IMR-90 (cell line): ENCODE measurements at places on chromosomes 16 and 17.
A peak's percentile ranks its signal among the peaks of the same experiment; 100 is the strongest.

DNA sequence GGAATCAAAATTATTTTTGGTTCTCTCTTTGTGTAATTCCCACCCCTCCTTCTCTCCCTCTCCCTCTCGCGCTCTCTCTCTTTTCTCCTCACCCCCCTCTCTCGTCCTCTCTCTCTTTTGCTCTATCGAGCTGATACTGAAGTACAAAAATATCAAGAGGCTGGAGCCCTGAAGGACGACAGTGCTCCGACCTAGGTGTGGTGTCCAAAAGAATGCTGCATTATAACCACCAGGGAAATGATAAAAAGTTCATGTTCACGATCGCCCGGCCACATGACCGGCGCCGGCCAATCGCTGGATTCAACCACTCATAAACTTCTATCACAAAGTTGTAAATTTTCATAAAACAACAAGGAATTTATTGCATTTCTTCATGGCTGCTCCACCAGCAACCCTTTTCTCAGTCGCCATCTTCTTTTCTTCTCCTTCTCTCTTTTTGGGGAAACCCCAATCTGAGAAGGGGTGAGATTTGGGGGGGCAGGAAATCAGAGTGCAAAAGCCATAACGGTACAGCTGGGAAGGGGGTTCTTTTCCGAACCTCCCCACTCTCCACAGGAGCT is at the start of gene HOXB6:
Gene HOXB6, minus strand, starts transcription at position 217 of the 560 bp plus-strand sequence. CDS start 6,836 bp downstream, outside the sequence.
- H3K27ac ChIP-seq, result no peak within 1 kb of the TSS
- no peak for DNase-seq
- H3K4me1 ChIP-seq, result peaks cover 11% of the 10 kb centered on the region
- no peaks in the 10 kb centered on the region for H3K27me3 ChIP-seq
- no peak within 1 kb of the TSS for H3K4me3 ChIP-seq
- H3K36me3 ChIP-seq, result peaks cover 7% of the 10 kb centered on the region

- H3K27ac ChIP-seq, result no peak overlapping the region
- H3K36me3 ChIP-seq, result no peaks in the 10 kb centered on the region
- no peaks in the 10 kb centered on the region for H3K27me3 ChIP-seq
- no peak overlapping the region for H3K4me3 ChIP-seq
Measured at GRCh38 chr16:54627616-54628015, 303.0 kb upstream of the IRX5 start.

- peaks cover 17% of the 10 kb centered on the region for H3K36me3 ChIP-seq
- no peak overlapping the region for H3K27ac ChIP-seq
- no peaks in the 10 kb centered on the region for H3K27me3 ChIP-seq
- peak; percentile 55 for DNase-seq
Measured at GRCh38 chr17:3647769-3648555, 11.4 kb downstream of the CTNS start.

GRCh38 chr16:56345406-56346050 is 79.8 kb downstream of the AMFR start:
- no peak for DNase-seq
- H3K4me1 ChIP-seq, result peaks cover 2% of the 10 kb centered on the region; the same call in 1 of the 2 replicates
- H3K36me3 ChIP-seq, result no peaks in the 10 kb centered on the region

GRCh38 chr16:22848451-22848850 is 34.5 kb downstream of the HS3ST2 start:
- no peak for DNase-seq
- H3K4me1 ChIP-seq, result no peaks in the 10 kb centered on the region
- no peaks in the 10 kb centered on the region for H3K36me3 ChIP-seq
- no peak overlapping the region for H3K4me3 ChIP-seq
- no peaks in the 10 kb centered on the region for H3K27me3 ChIP-seq

DNA sequence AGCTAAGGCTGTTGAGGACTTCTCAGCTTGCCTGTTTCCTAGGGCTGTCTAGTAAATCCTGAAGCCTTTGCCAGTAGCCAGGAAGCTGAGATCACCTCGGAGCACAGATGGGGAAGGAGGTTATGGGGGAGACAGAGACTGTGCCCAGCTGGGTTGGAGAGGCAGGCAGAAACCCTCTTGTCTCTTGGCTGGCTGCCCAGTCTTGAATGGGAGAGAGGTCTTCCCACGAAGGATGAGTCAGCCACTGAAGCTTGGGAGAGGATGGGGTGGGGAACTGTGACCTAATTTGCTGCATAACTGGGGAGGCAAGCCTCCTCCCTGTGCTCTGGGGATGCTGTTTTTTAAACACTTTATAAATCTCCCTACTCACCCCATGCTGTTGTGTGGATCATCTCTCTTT is 69.8 kb downstream of the SHISA9 start:
- no peaks in the 10 kb centered on the region for H3K27me3 ChIP-seq
- H3K36me3 ChIP-seq, result no peaks in the 10 kb centered on the region
- no peak overlapping the region for H3K4me3 ChIP-seq
- no peak for DNase-seq
- H3K4me1 ChIP-seq, result no peaks in the 10 kb centered on the region

- H3K27ac ChIP-seq, result no peak overlapping the region
- peaks cover 14% of the 10 kb centered on the region for H3K4me1 ChIP-seq
- DNase-seq, result peak; percentile 59
- H3K27me3 ChIP-seq, result no peaks in the 10 kb centered on the region
Measured at GRCh38 chr16:89422527-89422904, 67.8 kb downstream of the ANKRD11 start.
